Transverse colon (tissue), 4 donors: ENCODE measurements at places on chromosomes 4 and X. TPM values are rescaled to one million over a fixed set of nuclear protein-coding genes. Genes with fewer than 3 reads are reported as not detected.

VCX3A gene
- total RNA-seq = not detected

- no peak for DNase-seq
Observed at GRCh38 chrX:124634363-124634762, 288.0 kb downstream of the SH2D1A start.

NSUN7 gene
- total RNA-seq = 23.7 TPM

DNA sequence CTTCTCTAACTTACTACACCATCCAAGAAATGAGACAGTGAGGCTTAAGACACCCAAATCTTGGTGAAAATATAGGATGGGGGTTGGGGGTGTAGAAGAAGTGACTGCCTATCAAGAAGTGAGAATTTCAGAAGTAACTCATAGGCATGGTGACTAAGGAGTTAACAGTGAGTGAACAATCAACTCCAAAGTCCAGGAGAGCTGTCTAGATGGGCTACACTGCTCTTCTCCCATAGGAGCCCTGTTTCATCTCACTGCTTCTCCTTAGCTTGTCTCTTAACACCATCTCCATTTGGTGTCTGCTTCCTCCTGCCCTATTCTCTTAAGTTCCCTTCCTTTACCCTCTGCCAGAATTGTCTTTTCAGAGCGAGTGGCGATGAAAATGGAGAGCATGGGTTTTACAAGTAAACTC lies 22.7 kb downstream of the FABP2 start:
- DNase-seq = no peak

DNA sequence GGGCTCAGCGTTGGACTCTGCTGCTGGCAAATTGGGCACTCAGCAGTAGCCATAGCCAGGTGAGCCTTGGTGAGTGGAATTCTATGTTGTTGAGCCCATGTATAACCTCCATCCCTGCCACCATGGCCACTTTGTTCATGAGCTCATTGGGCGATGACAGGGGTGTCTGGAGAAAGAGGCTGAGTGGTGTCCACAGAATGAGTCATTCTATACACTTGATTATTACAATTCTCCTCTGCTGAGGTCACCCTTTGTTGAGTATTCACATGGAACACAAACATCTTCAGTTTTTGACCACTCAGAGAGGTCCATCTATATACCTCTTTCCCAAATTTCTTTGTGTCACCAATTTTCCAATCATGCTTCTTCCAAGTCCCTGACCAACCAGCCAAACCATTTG lies 1341.7 kb downstream of the PCDH7 start:
- DNase-seq = no peak
